ENCODE measurements at places on chromosomes 12 and 14. TPM values are rescaled to one million over a fixed set of nuclear protein-coding genes. Genes with fewer than 3 reads are reported as not detected.

ERG28 gene
- 6.7 TPM for total RNA-seq

FBXW8 gene
- total RNA-seq: 15.6 TPM

LMO3 gene
- 57.0 TPM for total RNA-seq

RTL1 gene
- 0.37 TPM for total RNA-seq

All from urinary bladder (tissue), 4 donors.